Activated T-helper 2 cell treated with anti-CD3 and anti-CD28 coated beads, Interferon-gamma antibody, Interleukin-2, Interleukin-4, amounts not matched to agents 10 μg/mL and 5 μg/mL and 100 μg/mL, durations not matched to agents 14 hours and 24 hours and 36 hours (primary cell): ENCODE measurements at places on chromosomes 3 and 15. TPM values are rescaled to one million over a fixed set of nuclear protein-coding genes. Genes with fewer than 3 reads are reported as not detected.

UROC1 gene
- not detected in 2 replicates for total RNA-seq

DNA sequence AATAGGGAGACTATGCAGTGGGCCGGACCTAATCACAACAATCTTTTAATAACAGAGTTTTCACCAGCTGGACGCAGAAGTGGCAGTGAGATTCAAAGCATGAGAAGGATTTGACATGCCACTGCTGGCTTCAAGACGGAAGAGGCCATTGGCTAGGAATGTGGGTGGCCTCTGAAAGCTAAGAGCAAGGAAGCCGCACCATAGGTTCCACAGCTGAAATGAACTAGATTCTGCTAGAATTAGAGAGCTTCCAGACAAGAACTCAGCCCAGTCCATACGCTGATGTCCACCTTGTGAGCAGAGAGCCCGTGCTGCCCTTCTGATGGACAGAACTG, 6.9 kb upstream of the NCBP2 start:
- H3K36me3 ChIP-seq = peaks cover 8% of the 10 kb centered on the region
- no peak for DNase-seq
- H3K27me3 ChIP-seq = no peaks in the 10 kb centered on the region
- H3K4me3 ChIP-seq = no peak overlapping the region
- no peak overlapping the region for H3K27ac ChIP-seq
- H3K4me1 ChIP-seq = peaks cover 8% of the 10 kb centered on the region

TMEM207 gene
- not detected in 2 replicates for total RNA-seq

LDHAL6B gene
- total RNA-seq = not detected in 2 replicates

DUSP7 gene
- 29.0 and 30.3 TPM in 2 replicates for total RNA-seq

SPTBN5 gene
- 0.41 and 0.90 TPM in 2 replicates for total RNA-seq

DNA sequence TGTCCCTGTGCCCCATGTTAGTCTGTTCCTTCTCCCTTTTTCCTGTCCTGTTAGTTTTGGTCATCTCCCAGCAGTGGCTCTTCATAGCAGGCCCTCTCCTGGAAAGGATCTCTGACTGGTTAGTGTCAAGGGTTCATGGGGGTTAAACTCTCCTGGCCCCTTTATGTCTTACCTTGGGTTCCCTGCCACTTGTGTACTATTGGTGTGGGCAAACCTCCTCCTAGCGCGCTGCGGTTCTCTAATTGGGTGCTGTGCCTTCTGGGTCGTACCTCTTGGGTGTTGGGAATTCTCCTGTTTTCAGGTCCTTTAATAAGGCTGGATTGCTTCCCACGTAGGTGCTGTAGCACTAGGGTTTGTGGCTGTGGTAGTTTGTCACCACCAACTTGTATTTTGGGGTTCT, 18.8 kb downstream of the GMPS start:
- H3K27ac ChIP-seq = peak overlapping the region; percentile 3
- peaks cover 25% of the 10 kb centered on the region for H3K36me3 ChIP-seq
- no peak overlapping the region for H3K4me3 ChIP-seq
- peaks cover 36% of the 10 kb centered on the region for H3K4me1 ChIP-seq
